Activated T-cell treated with anti-CD3 and anti-CD28 coated beads for 4 hours (primary cell): ENCODE measurements at places on chromosomes 12 and 14.

DNA sequence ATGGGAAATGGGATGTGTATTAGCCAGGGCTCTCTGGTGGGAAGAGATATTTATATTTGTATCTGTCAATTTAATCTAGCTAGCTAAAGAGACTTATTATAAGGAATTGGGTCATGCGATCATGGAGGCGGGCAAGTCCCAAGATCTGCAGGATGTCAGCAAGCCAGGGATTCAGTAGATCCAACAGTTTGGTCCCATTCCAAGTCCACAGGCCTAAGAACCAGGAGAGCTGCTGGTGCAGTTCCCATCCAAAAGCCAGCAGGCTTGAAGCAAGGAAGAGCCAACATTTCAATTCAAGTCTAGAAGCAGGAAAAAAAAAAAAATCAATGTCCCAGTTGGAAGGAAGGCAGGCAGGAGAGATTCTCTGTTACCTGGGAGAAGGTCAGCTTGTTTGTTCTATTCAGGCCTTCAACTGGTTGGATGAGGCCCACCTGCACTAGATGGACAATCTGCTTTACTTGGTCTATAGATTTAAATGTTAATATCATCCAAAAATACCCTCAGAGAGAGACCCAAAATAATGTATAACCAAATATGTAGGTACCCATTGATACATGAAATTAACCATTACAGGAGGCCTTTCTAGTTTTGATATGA, 60.7 kb upstream of the BCAT1 start:
- no peak for DNase-seq

DNA sequence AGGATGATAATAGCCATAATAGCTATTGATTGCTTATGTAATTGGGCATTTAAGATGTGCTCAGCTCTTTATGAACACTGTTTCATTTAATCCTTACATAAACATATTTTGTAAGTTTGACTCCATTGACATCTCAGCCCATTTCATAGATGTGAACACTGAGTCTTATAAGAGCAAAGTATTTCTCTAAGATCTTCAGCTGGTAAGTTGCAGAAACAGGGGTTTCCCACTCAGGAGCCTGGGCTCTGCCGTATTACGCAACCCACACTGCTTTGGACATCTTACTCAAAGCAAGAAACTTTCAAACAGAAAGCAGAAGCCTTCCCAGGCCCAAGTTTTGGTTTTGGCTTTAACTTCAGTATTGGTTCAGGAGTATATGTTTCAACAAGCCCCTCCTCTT, 705.1 kb downstream of the MED13L start:
- no peak for DNase-seq

GRCh38 chr12:95919110-95919509, 23.3 kb downstream of the CCDC38 start:
- DNase-seq: no peak

- no peak for DNase-seq
Measured at GRCh38 chr14:33675415-33676130, 275.3 kb downstream of the EGLN3 start.

GRCh38 chr12:69627501-69627900, 16.8 kb upstream of the LRRC10 start:
- DNase-seq: no peak

DNA sequence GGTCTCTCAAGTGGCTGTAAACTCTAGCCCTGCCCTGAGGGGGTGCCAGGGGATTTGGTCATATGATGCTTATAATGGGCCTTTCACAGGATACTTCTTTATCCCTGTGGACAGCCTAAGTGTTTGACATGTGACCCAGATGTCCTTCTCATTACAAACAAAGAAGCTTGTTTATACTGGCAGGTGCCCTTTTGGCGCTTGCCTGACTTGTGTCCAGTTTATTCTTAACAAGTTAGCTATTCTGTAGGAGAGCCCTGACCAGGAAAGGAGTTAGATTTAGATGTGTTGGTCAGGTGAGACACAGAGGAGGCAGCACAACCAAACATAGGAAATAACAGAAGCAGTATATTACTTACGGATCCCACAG, 51.9 kb downstream of the CCDC91 start:
- DNase-seq: no peak

GRCh38 chr14:100453930-100454329, 130.8 kb downstream of the SLC25A47 start:
- no peak for DNase-seq

DNA sequence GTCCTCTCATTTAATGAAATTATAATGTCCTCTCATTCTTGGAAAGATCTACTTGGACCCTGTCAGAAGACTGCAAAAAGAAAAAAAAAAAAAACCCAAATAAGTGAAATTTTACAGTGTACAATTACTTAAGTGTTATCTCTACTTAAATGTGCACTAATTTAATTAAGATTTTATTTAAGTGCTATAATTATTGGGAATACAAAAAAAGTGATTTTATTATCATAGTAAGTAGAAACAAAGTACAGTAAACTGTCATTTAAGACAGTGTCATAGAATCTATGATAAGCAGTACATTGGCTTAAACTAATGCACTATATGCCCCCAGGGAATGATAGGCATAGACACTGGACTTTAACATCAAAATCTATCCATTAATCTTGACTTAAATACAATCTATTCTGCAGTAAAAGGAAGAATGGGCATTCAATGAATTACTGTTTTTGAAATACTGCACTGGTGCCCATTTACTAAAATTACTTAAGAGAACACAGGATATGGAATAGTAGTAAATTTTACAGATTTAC, 23.3 kb downstream of the INSM2 start:
- DNase-seq: no peak

DNA sequence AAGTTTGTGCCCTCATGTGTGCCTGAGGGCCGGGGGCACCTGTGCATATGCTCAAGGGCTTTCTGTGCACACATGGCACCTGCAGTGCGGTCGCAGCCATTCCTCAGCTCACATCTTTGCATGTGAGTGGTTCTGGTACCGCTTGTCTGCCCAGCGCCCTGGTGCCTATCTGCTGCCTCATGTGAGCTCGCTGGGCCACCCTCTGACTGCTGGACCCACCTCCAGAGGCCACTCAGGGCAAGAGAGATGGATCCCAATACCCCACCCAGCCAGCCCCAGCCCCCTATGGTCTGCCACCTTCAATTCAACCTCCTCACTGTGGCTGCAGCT, 5.4 kb upstream of the AMN start:
- DNase-seq: no peak

GRCh38 chr14:94180655-94181271, 6.6 kb downstream of the PPP4R4 start:
- no peak for DNase-seq

- DNase-seq: no peak
Measured at GRCh38 chr14:37599507-37600368, 4.3 kb downstream of the TTC6 start.

GRCh38 chr12:124551268-124552144, 15.9 kb downstream of the NCOR2 start:
- DNase-seq: no peak

GRCh38 chr12:81339071-81339470, 261.2 kb downstream of the ACSS3 start:
- DNase-seq: no peak

GRCh38 chr14:100539766-100540140, 47.5 kb downstream of the BEGAIN start:
- no peak for DNase-seq

GRCh38 chr14:61151251-61151650, 129.9 kb downstream of the TMEM30B start:
- DNase-seq: no peak

DNA sequence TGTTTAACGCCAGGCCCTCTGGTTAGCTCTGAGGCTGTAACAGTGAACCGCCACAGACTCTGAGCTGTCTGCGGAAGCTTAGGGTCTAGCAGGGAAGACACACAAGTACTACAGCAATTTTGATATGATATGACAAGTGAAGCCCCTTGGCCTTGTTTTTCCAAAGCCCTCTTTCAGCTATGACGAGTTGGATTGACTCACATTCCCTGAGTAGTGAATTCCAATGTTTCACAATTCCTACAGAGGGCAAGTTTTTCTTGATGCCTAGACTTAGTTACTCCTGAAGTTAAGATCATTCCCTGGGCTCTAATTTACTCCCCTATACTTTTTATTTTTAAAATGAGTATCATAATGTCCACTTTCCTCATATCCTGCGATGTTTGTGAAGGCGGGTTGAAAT, 53.3 kb upstream of the CISTR start:
- DNase-seq: no peak

- DNase-seq: no peak
Measured at GRCh38 chr12:133023566-133023965, 13.7 kb upstream of the ZNF84 start.

- no peak for DNase-seq
Measured at GRCh38 chr12:80187660-80188090, 88.3 kb downstream of the OTOGL start.

DNA sequence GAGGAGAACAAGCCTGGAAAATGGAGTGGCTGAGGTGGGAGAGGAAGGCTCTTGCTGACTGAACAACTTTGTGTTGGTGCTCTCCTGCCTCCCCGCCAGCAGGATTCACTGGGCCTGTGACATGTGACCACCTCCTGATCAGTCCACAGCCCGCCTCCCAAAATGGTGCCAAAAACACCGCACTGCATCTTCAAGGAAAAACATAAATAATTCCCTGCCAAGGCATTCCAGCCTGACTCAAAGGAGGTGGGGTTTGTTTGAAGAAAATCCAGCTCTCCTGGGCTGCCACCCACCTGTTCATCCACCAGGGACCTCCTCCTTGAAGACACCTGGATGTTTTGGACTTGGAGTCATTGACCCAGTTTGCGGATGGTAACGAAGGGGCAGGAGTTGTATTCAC, 83.8 kb upstream of the PIWIL1 start:
- DNase-seq: no peak

- DNase-seq: no peak
Measured at GRCh38 chr12:6539314-6539682, 5.0 kb downstream of the GAPDH start.

DNA sequence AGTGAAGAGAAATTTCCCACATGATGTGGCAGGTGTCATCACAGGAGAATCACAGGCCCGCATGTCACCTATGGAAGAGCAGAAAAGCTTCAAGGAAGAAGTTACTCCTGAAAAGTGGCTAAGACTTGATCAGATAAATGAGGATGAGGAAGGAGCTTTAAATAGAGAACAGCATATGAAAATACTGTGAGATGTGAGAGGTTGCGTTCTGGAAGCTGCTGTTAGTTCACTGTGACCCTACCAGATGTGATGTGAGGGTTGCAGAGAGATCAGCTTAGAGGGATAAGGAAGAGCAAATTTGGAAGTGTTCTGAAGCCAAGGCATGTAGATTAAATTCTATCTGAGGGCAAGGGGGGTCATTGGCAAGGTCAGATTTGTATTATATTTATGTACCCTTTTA, 17.1 kb downstream of the ERP27 start:
- DNase-seq: no peak

- no peak for DNase-seq
Measured at GRCh38 chr12:113403435-113404415, at the start of gene SDS. SDS (minus strand) TSS chr12:113403887; CDS start chr12:113399708, 4,179 bp downstream.

DNA sequence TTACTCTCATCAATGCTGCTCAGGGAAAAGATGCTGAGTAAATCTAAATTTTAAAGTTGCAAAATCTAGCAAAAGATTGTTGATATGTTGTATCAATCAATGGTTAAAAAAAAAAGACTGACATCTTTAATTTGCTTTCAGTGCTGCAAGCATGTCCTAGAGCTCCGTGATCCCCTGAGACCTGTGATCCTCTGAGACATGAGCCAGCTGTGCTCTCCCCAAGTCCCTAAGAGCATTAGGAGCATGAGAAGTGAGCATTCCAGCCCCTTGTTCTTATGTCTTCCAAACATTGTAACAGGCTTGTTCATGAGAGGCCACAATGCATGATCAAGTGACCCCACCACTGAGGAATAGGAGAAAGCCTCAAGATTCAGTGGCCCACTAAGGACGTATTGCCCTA, 116.6 kb downstream of the DAD1 start:
- DNase-seq: no peak

GRCh38 chr12:91056488-91056887, 1.3 kb downstream of the KERA start:
- no peak for DNase-seq

- DNase-seq: no peak
Measured at GRCh38 chr14:91278383-91278715, 33.8 kb upstream of the GPR68 start.

- no peak for DNase-seq
Measured at GRCh38 chr12:99281277-99281676, 366.3 kb upstream of the GARIN6 start.

DNA sequence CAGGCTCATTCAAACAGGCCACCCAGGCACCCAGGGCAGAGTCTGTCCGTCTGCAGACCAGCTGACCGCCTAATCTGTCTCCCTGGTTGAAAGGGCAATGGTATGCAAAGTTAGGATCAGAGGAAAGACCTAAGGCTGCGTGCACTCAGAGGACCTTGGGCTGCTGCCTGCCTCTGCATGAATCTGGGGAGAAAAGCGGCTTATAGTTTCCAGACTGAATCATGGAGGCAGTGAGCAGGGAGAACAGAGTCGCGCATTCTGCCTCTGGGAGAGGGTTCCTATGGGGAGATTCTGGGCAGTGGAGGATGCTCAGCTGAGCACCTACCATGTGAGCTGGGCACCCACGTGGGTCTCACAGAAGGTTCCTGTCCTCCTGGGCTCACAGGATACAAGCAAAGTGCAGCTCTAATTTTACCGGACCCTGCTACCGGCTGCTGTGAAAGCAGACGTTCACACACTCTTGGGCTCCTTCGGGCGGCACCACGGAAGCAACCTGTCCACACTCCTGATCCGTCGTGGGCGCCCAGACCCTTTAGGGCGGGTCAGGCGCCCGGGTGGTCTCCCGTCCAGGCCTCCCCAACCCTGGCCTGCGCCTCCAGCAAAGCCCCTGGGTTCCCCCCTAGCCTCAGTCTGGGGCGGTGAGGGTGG, 772 bp downstream of the SCARB1 start:
- DNase-seq: no peak

DNA sequence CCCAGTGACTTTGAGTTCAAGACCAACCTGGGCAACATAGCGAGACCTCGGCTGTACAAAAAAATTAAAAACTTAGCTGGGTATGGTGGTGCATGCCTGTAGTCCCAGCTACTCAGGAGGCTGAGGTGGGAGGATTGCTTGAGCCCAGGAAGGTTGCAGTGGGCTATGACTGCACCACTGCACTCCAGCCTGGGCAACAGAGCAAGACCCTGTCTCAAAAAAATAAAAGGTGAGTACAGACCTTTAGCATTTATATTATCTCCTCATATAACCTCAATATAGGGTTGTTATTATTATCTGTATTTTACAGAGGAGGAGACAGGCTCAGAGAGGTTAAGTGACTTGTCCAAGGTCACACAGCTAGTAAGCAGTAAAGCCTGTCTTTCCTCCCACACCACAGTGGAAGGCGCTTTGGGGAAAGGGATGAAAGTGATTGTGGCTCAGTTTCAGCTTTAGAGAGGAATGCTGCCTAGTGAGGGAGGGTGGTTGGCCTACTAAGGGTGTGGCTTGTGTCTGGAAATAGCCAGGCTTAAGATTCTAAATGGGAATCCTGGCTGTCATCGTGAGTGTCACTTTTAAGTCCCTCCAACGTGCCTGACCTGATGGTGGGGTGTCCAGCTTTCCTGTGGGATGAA, 7.2 kb downstream of the TPCN1 start:
- no peak for DNase-seq

- DNase-seq: no peak
Measured at GRCh38 chr12:13451776-13452175, 255.2 kb downstream of the EMP1 start.
